ENCODE measurements at places on chromosomes 16 and 17.

DNA sequence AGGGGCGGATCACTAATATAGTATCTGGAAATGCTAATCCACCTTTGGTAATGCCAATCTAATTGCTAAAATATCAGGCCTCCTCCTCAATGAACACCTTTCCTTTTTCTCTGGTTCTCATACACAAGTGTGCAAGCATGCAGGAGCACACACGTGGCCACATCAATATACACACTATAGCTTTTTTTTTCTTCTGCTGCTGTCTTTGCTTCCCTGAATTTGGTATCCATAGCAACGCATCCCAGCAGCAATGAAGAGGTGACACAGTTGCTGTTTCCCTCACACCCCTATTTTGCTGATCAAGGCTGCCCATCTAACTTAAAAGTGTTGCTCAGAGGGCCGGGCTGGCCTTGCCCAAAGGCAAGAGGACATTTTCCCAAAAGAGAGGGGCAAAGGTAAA, 15.4 kb downstream of the NOG start:
- DNase-seq = no peak

DNA sequence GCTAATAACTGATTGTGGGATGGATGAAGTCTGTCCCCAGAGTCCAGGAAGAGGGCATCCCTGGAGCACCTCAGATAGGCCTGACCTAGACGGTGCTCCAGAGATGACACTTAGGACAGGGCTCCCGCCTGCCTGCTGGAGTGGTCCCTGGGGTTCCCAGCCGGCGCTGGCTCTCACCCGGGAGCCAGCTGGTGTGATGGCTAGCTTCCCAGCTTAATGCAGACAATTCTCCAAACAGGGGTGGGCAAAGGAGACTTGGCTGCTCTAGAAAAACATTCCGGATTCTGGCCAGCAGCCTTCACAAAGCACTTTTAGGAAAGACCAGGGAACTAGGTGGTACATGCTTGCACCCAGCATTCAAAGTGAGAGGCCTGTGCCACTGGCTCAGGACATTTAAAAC, 18.6 kb downstream of the ACE start:
- no peak for DNase-seq

DNA sequence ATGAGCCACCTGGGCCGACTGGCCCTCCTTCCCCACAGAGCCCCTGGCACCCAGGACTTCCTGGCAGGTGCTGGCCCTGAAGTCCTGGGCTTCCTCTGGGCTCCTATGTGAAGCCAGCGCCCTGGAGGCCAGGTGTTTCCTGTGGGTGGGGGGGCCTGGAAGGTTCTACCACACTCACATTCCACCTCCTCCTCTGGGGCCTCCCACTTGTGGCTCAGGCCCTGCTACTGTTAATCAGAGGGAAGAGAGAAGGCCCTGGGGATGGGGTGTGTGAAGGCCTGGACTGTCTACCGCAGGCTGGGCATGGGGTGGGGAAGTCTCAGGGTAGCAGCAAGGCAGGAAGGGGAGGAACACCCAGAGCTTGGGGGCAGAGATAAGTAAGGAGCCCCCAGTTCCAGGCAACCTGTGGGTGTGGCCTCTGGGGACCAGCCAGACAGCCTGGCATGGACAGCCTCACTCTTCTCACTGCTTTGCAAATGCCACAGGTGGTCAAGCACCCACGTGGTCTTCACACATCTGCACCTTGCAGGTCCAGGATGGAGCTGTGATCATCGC, 111.9 kb upstream of the TNRC6C start:
- DNase-seq = no peak

- no peak for DNase-seq
Observed at GRCh38 chr17:62790564-62790986, 17.5 kb downstream of the MARCHF10 start.

DNA sequence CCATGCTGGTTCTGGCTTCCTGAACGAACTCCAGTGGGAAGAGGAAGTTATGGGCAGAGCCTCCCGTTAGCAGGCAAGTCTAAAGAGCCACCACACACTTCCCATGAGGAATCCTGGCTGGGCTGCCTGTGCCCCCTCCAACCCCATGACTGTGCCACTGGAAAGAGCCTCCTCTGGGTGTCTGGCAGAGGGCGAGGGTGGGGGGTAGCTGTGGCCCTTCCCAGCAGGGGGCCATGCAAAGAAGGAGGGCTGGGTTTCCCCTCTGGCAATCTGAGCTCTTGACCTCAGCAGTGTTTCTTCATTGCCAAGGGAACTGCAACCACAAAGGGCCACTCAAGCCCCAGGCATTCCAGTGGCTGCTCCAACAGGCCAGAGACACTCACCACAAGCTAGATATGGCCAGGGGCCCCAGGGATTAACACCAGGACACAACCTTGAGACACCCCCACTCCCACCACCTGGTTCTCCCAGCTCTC, 1.7 kb upstream of the RRAD start:
- DNase-seq = no peak

GRCh38 chr17:21089933-21090901, 36.5 kb upstream of the DHRS7B start:
- DNase-seq = no peak

DNA sequence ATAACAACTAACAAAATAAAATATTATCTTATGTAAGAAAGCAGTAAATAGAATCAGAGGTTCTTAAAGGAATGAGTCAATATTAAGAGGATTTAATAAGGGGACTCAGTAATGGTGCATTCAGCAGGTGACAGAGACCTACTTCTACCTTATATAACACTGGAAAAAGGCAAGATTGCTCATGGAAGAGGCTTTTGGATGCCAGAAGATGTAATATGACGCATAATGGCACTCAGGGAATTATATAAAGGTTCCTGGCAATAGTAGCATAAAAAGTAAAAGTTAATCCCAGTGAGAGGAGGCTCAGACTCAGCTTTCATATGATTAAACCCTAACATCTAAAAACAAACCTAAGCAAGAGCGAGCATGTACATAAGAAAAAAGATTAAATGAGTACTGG, 136.0 kb upstream of the NACA2 start:
- no peak for DNase-seq

Data from CD4-positive, alpha-beta T cell (primary cell).